ENCODE measurements at places on chromosomes 5 and 9. TPM values are rescaled to one million over a fixed set of nuclear protein-coding genes. Genes with fewer than 3 reads are reported as not detected.
A peak's percentile ranks its signal among the peaks of the same experiment; 100 is the strongest.

GRCh38 chr5:55521881-55522280, 12.9 kb downstream of the PLPP1 start:
- DNase-seq: no peak

KCTD16 gene
- 0.19 TPM for total RNA-seq

GRCh38 chr5:74357827-74358226, 282.7 kb downstream of the ENC1 start:
- DNase-seq: no peak

- no peak for DNase-seq
Observed at GRCh38 chr9:107768224-107768623, 278.7 kb upstream of the KLF4 start.

SH3TC2 gene
- 1.3 TPM for total RNA-seq

DNA sequence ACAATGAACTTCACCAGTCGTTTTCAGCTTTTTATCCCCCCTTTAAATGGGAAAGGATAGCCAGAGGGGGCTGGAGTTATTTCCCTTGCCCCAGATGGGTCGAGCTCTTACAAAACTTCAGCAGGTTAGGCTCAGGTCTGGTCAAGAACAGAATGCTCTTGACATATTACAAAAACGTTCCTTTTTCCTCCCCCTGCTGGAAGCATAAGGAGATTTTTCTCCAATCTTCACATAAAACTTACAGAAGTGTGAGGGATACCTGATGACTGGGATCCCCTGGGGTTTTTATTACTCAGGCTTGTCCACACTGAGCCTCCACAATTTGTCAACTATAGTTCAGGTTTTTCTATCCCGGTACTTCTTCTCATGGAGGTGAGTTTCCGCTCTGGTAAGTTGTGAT, 60.8 kb downstream of the CSF2 start:
- no peak for DNase-seq

ABO gene
- total RNA-seq: 283 TPM

GABRA6 gene
- not detected for total RNA-seq

GRCh38 chr9:93130861-93131481, 3.1 kb downstream of the NINJ1 start:
- DNase-seq: no peak

- no peak for DNase-seq
Observed at GRCh38 chr5:115847290-115847689, 5.6 kb downstream of the AP3S1 start.

GLRA1 gene
- total RNA-seq: not detected

DNA sequence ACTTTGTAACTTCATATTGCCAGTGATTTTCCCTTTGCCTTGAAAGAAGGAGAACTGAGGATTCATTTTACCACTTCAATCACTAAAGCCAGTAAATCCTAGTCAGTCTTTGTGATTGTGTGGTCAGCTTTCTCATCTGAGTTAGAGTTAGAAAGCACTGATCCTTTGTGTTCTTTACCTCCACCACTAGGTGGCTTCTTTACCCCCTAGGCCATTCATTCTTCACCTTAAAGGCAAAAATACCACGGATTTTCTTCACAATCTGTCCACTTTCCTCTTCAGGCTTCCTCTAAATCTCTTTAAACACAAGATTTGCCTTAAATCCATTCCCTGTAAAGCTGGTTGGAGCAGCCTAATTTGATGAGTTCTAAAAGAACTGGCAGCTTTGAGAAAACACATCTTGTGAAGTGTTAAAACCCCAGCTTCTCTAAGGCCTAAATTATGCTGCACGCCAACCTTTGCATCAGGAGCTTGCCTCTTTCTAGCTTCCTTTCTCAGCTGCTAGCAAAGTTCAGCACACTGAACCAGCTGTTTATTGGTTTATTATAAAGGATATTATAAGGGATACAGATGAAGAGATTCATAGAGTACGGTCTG, 20.4 kb downstream of the BDP1 start:
- DNase-seq: no peak

SLC36A3 gene
- not detected for total RNA-seq

FBXL7 gene
- 7.2 TPM for total RNA-seq

IFNA21 gene
- not detected for total RNA-seq

DNA sequence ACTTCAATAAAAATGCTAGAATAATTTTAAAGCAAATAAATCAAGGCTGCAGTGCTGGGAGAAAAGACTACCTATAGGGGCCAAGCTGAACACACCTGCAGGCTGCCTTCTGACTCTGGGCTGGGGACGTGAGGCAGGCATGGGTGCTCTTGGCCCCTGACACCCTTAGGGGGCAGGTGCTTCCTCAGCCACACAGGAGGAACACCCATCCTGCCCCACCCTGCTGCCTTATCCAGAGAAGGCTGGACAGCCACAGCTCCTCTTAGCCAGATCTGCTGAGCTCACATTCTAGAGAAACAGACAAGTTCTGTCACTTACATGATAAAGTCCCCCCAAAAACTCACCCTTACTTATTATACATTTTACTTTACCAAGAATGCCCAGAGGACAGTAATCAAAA, 6.6 kb upstream of the LMX1B start:
- DNase-seq: peak; percentile 24

- DNase-seq: no peak
Observed at GRCh38 chr5:53891159-53891558, 330.7 kb downstream of the NDUFS4 start.

SMIM33 gene
- 1.7 TPM for total RNA-seq

ERGIC1 gene
- 137 TPM for total RNA-seq

DNA sequence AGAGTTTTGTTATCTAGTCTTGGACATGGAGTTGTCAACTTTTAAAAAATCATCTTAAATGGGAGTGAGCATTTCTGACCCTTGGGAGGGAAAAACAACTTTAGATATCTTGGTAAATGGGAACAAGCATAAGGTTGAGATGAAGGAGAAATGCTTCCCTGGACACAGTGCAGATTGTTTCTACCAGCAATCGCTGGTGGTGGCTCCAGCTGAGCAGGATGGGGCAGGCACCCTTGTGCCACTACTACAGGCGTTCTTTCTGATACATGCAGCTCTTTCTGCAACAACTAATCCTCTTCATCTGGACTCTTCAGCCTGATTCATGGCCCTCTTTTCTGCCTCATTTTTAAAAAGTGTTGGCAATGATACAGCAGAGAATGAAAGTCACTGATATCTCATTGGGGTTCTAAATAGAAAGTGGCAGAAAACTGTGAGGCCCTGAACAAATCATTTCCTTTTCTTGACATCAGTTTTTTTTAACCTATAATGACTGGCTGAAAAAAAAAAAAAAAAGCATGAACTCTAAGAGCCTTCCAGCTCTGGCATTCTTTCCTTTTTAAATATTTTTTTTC, 409.4 kb upstream of the PTGER4 start:
- DNase-seq: no peak

CDH10 gene
- not detected for total RNA-seq

- DNase-seq: no peak
Observed at GRCh38 chr5:125409234-125409860, 662.9 kb upstream of the ZNF608 start.

- DNase-seq: no peak
Observed at GRCh38 chr9:134691695-134692572, 50.3 kb downstream of the COL5A1 start.

GRCh38 chr9:22105005-22105722, 96.1 kb upstream of the CDKN2B start:
- DNase-seq: no peak

IL31RA gene
- not detected for total RNA-seq

GRCh38 chr5:125011419-125011818, 265.0 kb upstream of the ZNF608 start:
- DNase-seq: no peak

- no peak for DNase-seq
Observed at GRCh38 chr5:154166901-154167791, 23.4 kb upstream of the GALNT10 start.

DNA sequence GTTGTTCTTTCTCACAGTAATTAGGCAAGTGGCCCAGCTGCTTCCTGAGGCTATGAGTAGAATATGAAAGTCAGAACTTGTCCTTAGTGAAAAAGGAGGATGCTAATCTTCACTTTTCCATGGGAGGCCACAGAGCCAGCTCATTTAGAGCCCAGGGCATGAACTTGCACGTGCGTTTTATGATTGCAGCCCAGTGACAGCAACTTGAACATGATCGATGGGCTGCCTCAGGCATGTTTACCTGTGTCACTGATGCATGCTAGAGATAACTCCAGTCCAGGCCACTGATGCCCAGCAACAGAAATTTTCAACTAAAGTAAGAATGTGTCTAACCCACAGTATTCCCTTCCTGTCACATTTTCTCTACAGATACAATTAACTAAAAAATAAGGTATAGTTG, 179.3 kb downstream of the CTNND2 start:
- no peak for DNase-seq

PCDH1 gene
- total RNA-seq: 162 TPM

DNA sequence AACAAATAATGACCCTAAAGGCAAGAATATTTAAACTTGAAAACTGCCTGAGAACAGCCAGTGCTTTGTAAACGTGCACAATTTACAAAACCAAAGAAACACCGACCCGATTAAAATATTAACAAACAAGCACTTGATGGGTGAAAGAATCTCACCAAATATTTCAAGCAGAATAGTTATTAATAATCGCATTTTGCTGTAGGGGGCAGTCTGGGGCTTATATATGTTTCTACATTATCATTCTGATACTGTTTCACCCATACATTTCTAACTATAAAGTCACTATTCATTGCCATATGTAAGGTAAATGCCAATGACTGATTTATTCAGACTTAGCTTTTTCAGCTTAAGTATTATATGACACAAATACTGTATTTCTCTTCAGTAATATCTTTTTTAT, 37.7 kb downstream of the UBAP2 start:
- DNase-seq: no peak

SV2C gene
- total RNA-seq: not detected

DNA sequence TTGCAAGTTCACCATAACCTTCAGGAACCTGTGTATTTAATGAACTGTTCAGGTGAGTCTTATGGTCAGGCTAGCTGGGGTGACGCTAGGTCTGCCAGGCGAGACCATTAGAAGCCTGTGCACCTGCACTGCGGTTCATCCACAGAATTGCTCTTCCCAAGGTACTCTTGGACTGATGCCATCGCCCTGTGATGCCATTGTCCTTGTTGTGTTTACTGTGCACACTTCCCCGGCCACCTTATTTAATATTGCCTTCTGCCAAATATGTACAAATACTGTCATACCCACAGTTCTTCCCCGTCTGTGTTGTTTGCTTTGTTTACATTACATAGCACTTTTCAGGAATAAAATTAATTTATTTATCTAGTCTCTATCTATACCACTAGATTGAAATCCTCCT, 66.3 kb downstream of the RCL1 start:
- DNase-seq: no peak

- no peak for DNase-seq
Observed at GRCh38 chr9:127316586-127317323, 52.2 kb downstream of the GARNL3 start.

DNA sequence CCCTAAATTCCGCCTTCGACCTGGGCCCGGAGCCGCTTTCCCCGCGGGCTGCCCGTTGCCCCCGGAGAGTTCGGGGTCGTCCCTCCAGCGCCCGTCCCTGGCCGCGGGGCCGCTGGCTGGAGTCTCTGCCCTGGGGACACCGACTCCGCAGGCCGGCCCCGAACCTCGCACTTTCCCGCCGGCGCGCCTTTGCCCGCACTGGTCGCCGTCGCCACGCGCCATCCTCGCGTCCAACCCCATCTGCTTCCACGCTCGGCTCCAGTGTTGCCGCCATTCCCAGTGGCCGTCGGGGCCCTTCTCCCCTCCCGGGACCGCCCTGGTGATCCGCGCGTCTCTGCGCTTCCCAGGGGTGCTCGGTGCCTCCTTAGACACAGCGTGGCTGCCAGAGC, 11.0 kb downstream of the LHX3 start:
- DNase-seq: no peak

DNA sequence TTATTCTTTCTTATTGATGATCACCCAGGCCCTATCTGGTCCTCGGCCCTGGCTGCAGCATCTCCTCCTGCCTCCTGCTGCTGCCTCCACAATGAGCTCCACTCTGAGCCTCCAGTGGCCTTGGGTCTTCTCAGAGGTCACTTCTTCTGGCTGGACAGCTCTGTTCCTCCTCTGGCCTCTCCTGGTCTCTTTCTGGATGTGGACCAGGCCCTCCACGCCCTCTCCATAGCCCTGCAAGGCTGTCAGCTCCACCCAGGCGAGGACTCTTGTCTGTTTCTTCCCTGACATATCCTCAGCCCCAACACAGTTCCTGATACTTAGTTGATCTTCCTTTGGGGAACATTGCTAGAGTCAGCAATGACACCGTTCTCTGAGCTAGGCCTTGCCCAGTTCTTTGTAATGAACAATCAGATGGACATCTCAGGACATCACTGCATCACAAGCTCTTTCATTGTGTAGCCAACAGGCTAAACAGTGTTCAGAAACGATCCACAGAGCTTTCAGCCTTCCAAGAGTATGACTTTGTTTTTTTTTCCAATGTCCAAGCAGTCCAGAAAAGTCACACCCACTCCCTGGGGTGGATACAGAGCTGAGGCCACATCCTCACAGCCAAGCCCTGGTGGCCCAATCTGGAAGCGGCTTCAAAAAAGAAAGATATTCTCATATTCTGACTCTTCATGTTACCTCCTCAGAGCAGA, 62.5 kb upstream of the DNAH5 start:
- DNase-seq: no peak

SYNPO gene
- 93.3 TPM for total RNA-seq

NIPBL gene
- total RNA-seq: 56.4 TPM

DNA sequence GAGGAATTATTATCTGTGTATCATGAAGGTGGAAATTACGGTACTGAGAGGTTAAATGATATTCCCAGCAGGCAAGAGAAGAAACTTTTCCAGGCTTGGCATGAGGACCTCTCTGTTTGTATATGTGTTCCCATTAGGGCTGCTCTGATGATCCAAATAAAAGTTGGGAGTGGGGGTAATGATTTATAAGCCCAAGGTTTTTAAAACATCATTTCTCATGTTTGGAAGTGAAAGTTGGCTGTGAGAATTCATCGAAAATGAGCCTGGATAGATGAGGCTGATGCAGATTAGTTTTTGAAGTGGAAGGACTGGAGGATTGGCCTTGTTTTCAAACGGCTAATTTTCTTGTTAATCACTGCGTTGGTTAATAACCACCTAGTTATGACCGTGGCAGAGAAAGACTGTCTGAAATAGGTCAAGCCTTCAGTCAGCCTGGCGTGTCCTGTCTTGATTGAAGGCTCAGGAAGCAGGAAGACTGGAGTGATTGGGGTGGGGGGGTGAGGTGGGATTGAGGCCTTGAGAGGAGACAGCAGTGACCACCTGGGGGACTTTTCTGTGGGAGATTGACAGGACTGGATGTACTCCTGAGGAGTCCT, 391.0 kb upstream of the WWC1 start:
- DNase-seq: no peak

DNA sequence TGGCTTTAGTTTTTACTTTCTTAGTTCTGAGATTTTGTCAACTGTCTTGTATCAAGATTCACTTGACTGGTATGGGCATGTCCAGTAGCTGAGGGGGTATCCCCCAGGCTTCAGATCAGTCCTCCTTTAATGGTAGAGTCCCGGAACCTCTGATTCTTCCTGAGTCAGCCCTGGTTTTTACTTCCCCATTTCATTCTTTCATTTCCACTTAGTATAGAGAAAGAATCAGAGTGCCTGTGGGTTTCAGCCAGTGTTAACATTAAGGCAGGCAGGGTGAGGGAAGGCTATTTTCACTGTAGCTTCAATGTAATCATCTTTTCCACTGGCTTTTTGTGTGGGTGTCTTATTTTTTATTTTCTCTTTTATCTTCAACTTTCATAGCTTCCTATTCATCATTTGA, 8.3 kb upstream of the COMMD10 start:
- peak; percentile 30 for DNase-seq

NR5A1 gene
- total RNA-seq: not detected

Data from Peyer's patch (tissue), 4 donors.